ENCODE measurements at places on chromosomes 12 and 14.

DNA sequence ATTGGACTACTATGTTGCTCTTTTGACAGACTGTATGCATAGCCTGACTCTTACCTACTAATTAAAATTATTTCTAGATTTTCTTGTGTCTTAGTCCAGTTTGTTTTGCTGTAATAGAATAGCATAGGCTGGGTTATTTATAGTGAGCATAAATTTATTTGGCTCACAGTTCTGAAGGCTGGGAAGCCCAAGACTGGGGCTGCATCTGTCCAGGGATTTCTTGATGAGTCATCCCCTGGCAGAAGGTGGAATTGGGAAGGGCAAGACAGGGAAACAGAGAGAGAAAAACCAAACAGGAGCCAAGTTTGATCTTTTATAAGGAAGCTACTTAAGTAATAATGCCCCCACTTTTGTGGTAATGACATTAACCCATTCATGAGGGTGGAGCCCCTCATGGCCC lies 759.2 kb upstream of the LRFN5 start:
- DNase-seq, result no peak

GRCh38 chr12:84356224-84356623 lies 556.4 kb downstream of the SLC6A15 start:
- no peak for DNase-seq

GRCh38 chr12:25979563-25979962 lies 21.1 kb downstream of the RASSF8 start:
- no peak for DNase-seq

DNA sequence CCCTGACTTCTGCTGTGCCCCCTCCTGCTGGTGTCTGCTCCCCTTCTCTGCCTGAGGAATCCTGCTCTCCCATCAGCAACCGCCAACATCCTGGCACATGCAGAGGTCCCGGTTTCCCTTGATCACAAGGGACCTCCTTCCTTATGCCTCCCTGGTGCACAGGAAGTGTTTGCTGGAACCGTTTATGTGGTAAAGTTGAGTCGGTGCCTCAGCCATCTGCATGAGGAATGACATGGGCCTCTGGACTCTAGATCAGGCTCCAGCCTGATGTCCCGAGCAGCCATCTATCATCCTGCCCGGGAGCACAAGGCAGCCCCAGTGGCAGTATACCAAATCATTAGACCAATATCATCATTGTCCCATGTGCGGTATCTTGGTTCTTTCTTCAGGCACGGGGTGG lies 90.4 kb downstream of the BORCS5 start:
- DNase-seq, result no peak

- DNase-seq, result no peak
Observed at GRCh38 chr14:68081489-68081888, 261.9 kb downstream of the RAD51B start.

DNA sequence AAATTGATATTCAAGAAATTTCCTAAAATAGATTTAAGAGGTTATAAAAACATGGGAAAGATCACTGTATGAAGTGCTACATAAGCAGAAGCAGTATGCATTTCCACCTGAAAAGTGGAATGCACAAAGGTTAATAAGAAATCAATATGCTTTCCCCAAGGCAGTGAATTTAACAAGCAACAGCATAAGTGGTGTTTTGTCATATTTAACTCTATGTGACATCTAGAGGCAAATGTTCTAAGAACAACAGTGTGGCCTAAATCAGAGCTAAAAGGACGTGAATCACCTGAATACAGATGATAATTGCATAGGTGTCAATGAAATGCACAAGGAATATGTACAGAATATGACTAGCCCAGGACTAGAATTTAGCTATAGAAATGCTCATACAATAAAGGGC lies 49.5 kb downstream of the SLC2A13 start:
- no peak for DNase-seq

GRCh38 chr14:68747393-68747792 lies 45.5 kb downstream of the ZFP36L1 start:
- DNase-seq, result no peak
